Ovary (tissue), 10 donors: ENCODE measurements at places on chromosomes 16 and 17. TPM values are rescaled to one million over a fixed set of nuclear protein-coding genes. Genes with fewer than 3 reads are reported as not detected.

GRCh38 chr17:1039511-1040215 lies 42.7 kb downstream of the TIMM22 start:
- no peak for DNase-seq

Gene SLC4A1
- 0.08 TPM for total RNA-seq

- no peak for DNase-seq
Measured at GRCh38 chr17:9529033-9529700, 46.5 kb downstream of the STX8 start.

DNA sequence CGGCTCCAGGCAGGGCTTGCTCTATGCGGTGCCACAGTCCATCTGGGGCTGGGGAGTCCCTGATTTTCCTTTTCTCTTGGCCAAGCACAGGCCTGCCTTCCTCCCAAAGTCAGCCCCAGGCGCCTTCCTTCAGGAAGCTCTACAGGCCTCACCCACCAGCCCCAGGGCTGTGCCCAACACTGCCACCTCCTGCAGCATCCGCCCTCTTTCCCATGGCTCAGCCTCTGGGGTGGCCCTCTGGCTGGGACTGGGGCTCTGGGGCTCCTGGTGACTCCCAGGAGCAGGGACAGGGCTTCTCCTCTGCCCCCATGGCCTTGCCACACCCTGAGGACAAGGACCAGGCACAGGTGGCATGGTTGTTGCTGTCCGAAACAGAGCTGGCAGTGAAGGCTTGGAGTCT lies 817 bp downstream of the ITGB4 start:
- no peak for DNase-seq

GRCh38 chr17:75061618-75062017 lies 14.6 kb downstream of the KCTD2 start:
- no peak for DNase-seq

Gene TNFRSF13B
- total RNA-seq, result not detected

GRCh38 chr17:43901861-43902589 lies 5.3 kb downstream of the MPP2 start:
- DNase-seq, result no peak

Gene CLEC16A
- total RNA-seq, result 16.5 TPM

GRCh38 chr16:67241008-67241900 lies 6.0 kb downstream of the FHOD1 start:
- DNase-seq, result peak; percentile 50

Gene ZACN
- 0.52 TPM for total RNA-seq

Gene KRTAP3-1
- not detected for total RNA-seq

- peak; percentile 81 for DNase-seq
Measured at GRCh38 chr16:49701789-49702494, 154.0 kb downstream of the ZNF423 start.

Gene OMG
- not detected for total RNA-seq

Gene ATP2A1
- 0.60 TPM for total RNA-seq

- DNase-seq, result no peak
Measured at GRCh38 chr16:76210157-76210556, 67.0 kb upstream of the CNTNAP4 start.

GRCh38 chr16:17565605-17566004 lies 94.8 kb upstream of the XYLT1 start:
- DNase-seq, result no peak

- no peak for DNase-seq
Measured at GRCh38 chr17:67594115-67594880, 123.4 kb upstream of the NOL11 start.

DNA sequence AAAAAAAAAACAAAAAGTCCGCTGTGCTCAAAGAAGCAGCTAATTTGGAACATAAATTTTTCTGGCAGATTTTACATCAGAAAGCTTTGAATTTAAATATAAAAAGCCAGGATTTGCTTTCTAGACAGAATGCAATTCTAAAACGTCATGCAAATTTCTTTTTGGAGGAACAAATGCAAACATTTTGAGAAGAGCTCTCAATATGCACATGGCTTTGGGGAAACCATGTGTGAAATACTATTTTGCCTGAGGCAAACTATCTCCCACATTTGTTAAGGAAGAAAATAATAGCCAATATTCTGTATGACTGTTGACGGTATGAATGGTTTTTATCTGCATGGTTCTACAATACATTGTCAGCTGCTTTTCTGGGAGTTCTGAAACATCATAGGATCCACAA lies 320.0 kb upstream of the PSMD7 start:
- DNase-seq, result no peak

- no peak for DNase-seq
Measured at GRCh38 chr16:2478279-2478678, 3.4 kb downstream of the TBC1D24 start.

GRCh38 chr17:58192612-58193011 lies at the start of gene EPX:
Gene EPX (plus strand): TSS chr17:58192726. CDS start chr17:58192847, 121 bp downstream.
- DNase-seq, result no peak

GRCh38 chr16:49635009-49635350 lies 220.9 kb downstream of the ZNF423 start:
- no peak for DNase-seq

DNA sequence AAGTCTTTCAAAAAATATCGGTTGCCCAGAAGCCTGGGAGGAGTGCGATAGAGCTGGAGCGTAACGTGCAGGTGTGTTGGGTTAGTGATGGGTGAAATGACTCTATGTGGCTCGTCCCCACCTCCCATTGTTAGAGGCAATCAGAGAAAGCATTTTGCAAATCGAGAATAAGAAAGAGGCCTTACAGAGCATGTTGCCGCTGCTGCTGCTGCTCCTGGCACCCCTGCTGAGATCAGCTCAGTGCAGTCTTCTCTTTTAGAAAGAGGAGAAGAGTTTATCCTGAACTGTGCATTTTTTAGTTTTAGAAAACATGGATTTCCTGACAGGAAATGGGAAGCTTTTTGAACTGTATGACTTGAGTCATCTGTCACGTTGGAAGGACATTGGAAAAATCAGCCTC lies 774.5 kb upstream of the RBFOX1 start:
- DNase-seq, result no peak

Gene SPN
- 2.3 TPM for total RNA-seq

DNA sequence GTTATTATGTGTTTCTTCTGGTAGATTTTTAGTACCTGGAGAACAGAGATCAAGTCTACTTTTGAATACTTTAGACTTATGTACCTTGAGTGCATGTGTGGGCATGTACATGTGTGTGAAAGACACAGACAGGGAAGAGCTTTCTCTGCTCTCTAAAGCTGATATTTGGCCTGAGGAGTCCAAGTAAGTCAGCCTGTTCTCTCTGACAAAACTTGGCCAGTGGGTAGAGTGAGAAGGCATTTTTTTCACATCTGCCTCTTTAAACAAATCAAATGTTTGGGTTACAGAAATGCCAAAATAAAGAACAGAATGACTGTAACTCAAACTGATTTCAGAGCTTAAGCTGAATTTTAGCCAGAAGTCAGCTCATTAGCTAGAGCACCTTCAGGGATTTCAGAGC lies 309.7 kb upstream of the DYNLRB2 start:
- DNase-seq, result no peak

Gene TEN1
- 10.5 TPM for total RNA-seq

DNA sequence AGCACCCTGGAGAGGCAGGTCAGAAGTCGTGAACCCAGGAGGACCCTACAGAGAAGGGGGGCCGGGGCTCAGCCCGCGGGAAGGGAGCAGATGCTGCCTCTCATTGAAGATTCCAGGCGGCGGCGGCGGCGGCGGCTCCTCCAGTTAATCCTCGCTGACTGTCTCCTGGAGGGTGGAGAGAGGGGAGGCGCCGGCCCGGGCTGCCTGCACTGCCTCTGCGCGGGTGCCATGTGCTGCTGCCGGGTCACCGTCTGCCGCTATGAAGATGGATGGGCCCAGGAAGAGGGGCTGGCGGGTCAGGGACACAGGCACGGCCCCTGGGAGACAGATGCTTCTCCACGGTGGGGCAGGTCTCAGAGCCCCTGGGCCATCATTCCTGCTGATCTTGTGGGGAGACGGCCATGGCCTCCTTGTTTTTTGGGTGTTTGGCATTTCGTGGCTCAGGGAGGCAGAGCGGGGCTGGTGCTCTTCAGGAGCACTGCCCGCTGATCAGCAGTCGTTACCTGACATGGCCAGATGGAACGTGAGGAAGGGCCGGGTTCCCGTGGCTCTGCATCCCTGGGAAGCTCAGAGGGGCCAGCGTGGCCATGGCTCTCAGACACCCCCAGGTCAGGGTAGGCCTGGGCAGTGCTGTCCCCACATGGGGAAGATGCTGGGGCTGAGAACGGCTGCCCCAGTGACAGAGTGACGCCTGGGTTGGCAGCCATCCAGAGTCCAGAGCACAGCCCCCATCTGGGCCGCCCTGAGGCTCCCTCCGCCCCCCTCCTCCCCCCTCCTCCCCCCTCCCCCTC lies 36.1 kb downstream of the GINS2 start:
- DNase-seq, result peak; percentile 80

GRCh38 chr16:84196727-84197394 lies 5.9 kb downstream of the ADAD2 start:
- no peak for DNase-seq

- no peak for DNase-seq
Measured at GRCh38 chr17:48299760-48300159, 130.3 kb downstream of the SKAP1 start.

- DNase-seq, result no peak
Measured at GRCh38 chr17:60743799-60744198, 66.1 kb downstream of the BCAS3 start.

DNA sequence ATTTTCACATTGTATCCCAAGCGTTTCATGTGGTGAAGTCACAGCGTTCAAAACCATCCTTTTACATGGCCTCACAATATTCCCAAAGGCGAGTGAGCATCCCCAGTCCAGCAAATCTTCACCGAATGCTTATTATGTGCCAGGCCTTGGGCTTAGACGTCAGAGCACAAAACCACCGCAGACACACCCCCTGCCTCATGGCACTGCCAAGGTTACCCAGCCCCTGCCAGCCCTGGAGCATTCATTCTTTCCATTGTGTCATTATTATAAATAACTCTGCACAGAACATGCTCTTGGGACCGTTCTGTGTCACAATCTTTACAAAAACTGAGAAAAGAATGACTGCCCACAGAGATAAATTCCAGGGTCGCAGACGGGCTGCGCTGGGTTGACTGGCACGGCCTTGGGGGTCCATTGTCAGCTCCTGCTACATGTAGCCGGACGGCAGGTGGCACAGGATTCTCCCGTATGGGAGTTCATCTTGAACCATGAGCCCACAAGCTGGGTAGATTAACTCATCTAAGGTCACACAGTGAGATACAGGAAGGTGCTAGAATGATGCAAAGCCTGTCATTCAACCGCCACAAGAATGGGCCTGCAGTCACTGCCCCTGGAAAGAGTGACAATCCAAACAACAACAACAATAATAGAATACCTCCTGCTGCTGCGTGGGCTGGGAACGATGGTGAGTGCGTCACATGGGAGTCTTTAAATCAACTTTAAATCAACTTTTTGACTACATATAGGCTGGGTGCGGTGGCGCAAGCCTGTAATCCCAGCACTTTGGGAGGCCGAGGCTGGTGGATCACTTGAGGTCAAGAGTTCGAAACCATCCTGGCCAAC lies 4.5 kb upstream of the NECAB2 start:
- no peak for DNase-seq

DNA sequence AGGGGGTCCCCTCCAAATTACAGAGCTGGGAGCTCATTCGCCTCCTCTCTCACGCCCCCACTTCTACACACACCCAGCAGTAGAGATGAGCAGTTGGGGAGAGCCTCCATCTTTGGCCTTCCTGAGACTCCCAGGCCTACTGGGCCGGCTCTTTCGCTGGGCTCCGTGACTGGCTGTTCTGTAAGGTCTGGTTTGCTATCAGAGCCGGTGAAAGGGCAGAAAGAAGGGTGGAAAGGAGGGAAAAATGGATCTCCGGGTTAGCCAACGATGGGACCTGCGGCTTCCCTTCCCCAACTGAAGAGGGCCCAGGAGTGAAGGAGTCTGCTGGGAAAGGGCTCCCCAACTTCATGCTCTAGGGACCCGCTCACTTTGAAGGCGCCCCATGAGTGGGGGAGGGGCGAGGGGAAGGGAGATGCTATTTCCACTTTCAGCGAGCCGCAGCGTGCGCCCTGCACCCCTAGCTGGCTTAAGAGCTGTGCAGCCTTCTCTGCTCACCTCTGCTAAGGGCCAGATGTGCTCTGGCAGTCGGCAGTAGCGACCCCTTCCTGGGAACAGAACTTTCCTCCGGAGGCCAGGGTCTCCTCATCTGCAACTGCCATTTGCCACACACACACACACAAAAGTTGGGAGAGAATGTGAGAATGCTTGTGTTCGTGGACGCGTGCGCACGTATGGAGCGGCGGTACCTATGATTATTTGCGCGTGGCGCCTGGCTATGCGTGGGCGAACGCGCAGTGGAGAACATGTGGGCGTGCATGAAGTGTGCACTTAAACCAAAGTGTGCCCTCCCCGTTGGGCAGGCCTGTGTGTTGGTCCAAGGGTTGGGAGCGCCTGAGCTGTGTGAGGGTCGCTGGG lies 2.9 kb upstream of the FOXF1 start:
- DNase-seq, result no peak

DNA sequence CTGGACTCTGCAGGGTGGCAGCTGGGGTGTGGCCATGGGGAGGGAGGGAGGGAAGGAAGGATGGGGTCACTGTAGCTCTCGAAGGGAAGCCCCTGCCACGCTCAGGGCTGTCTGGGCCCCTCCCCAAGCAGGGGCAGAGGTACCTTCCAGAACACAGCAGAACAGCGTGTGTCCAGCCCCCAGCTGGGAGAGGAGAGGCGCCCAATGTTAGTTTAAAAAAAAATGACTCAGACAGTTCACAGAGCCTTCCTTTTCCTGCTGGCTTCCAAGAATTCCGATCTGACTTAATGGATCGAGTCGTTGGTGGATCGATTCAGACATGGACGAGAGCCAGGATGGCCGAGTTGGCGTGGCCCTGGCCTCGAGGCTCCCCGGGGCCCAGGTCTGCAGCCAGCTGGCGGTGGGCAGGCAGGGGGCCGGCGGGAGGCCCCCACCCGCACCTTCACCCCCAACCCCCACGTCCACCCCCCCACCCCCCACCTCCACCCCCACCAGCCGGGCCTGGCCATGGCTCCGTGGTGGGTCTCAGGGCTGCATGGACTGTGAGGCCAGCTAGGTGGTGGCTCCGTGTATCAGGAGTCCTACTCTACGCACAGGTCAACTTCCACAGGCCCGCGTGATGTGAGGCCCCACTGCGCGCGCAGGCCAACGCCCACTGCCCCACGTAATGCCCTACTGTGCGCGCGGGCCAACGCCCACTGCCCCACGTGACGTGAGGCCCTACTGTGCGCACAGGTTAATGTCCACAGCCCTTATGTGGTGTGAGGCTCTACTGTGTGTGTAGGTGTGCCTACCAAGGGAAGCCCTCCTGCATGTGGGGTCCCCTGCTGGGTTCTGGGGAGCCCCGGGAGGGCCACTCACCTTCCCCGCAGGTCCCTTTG lies 21.8 kb downstream of the CACNA1H start:
- DNase-seq, result no peak
